CD4-positive, alpha-beta T cell treated with Interleukin-15 for 1 hour (primary cell): ENCODE measurements at places on chromosomes 13 and 19.

DNA sequence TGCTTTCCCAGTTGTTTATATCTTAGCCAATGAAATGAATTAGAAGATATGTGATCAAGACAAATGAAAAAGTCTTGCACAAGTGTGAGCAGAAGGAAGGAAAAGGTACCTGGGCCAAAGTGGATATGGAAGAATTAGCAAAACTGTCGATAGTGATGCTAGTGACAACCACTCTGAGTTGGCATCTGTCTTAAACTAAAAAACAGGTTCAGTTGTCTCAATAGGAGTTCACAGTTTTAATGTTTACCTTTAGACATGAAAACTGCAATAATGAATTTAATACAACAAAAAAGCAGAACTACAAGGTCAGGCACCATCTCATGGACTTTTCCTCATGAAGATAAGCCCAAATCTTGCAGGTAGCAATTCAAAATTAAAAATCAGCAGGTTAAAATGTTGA, 688.5 kb downstream of the EFNB2 start:
- no peak for DNase-seq

DNA sequence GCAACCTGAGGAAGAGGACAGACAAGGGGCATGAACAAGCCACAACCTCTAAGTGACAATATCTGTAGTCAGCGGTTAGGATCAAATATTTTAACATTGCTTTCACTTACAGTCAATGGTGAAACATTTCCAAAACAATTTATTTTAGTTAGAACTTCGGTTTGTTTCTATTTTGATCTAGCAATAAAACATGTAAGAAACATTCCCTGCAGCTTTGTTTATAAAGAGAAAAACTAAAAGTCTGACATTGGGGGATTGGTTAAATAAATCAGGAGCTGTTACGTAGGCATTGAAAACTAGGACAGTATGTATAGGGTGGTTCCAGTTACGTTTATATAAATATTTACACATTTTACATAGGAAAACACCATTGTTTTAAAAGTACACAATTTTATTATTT, 3.4 kb downstream of the URI1 start:
- DNase-seq = no peak

DNA sequence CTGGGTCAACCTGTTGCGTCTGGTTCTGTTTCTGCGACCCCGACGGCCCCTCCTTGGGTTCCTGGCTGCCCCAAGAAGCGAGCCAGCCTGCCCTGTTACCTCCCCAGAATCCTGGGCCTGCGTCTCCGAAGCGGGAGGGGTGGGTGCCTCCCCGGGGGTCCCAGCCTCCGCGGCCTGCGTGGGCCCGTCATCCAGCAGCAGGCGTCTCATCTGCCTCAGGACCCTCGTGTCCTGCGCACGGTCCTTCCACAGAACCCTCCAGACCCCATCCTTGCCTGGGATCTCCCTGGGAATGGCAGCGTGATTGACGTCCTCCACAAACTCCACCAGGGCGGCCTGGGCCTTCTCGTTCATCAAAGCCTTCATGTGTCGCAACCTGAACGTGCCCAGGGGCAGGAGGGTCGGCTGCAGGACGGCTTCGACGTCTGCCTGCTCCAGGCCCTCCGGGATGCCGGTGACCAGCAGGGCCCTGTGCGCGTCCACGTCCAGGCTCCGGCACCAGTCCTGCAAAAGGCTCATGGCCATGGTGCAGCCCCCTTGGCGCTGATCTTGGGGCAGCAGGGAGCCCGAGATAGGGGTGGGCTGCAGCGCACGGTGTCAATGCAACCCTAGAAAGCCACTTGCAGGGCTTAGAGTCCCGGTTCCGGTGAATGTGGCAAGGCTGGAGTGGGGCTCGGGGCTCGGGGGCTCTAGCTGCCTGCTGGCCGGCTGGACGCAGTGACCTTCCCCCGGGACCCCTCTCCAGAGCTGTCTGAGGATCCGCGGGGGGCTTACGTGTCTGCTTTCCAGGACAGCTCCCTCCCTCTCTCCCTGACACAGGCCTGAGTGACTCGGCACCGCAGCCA, 504 bp downstream of the PNMA8B start:
- no peak for DNase-seq

DNA sequence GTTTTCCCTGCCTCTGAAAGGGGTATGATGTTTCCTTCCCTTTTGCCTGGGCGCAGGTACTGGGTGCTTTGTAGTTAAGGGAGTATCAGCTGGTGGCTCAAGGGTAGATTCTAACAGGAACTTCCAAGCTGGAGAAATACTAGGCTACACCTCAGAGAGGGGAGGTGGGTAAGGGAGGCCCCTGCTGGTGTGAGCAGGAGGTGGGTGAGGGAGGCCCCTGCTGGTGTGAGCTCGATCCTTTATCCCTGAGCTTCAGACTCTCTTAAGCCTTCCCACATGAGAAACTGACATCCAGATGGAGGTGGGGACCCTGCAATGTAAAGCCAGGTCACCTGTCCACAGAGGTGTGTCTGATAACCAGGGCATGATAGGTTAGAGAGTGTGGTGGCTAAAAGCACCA, 32.1 kb downstream of the CYP2B6 start:
- no peak for DNase-seq

DNA sequence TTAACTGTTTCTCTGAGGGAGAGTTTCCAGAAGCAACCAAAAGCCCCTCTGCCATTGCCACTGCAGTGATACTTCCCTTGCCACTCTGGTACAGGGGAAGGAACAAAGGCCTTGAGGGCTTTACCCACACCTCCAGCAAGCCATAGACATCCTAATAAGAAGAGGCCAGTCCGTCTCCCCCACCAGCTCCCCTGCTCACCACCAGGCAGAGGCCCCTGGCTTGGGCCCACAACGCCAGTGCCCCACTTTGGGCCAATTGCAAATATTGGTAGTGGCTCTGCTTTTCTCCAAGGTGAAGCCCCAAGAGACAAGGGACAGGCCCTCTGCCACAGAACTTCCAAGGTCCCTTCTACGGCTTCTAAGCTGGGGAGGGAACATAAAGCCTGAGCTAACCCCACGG, 833.0 kb downstream of the DACH1 start:
- DNase-seq = no peak

DNA sequence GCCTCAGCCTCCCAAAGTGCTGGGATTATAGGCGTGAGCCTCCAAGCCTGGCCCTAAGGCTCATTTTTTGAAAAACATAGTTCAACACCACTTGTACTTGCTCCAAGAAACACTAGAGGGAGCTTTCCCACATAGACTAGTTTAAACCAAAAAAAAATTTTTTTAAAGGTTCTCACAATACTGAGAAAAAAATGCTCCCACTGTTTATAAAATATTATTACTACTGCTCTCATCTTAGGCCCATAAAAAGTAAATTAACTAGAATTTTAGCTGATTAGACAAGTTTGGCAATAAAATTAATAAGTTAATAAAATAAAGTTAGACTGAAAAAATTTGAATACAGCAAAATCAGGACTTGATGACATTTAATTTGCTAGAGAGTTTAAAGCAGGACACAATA, 109.5 kb downstream of the TBC1D4 start:
- DNase-seq = no peak
